ENCODE measurements at places on chromosomes 6 and 20.
A peak's percentile ranks its signal among the peaks of the same experiment; 100 is the strongest.

GRCh38 chr6:115643762-115644161, 416.9 kb downstream of the FRK start:
- no peaks in the 10 kb centered on the region for H3K36me3 ChIP-seq
- H3K27me3 ChIP-seq, result no peaks in the 10 kb centered on the region
- no peak overlapping the region for H3K27ac ChIP-seq
- H3K4me3 ChIP-seq, result no peak overlapping the region

GRCh38 chr20:52244702-52245101, 53.1 kb upstream of the ZFP64 start:
- DNase-seq, result no peak
- H3K27ac ChIP-seq, result no peak overlapping the region
- no peaks in the 10 kb centered on the region for H3K4me1 ChIP-seq

DNA sequence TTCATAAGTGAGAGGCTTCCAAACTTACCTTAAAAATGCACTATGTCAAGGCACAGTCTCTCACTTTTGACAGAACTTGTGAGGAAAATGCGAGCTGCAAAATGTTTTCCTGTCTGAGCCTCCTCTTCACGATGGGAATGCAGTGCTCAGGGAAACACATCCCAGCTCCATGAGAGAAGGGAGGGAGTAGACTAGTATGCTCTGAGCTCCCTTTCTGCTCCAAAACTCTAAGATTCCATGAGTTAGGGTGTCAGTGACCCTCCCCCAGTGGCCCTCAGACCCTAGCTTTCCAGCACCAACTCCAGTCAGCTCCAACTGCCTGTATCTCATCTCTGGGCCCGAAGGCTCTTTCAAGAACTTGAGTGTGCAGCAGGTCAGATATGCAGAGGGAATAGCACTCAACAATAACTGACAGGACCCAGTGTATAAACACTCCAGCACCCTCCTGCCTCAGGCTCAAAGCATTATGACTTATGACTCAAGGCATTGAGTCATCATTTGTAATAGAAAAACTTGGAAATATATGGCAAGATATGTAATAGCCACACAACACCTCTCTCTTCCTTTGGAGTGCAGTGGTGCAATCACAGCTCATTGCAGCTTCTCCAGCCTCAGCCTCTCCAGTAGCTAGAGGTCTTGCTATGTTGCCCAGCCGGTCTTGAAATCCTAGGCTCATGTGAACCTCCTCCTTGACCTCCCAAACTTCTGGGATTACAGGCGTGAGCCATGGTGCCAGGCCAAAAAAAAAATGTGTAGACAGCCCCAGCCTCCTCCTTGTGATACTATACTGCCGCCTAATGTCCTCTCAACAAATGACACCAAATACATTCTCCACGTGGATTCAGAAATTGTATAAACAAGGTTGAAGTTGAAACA, 16.7 kb upstream of the ENTPD6 start:
- H3K27ac ChIP-seq, result peak overlapping the region; percentile 9
- H3K4me1 ChIP-seq, result peaks cover 4% of the 10 kb centered on the region
- no peak overlapping the region for H3K4me3 ChIP-seq
- H3K27me3 ChIP-seq, result no peaks in the 10 kb centered on the region
- DNase-seq, result peak; percentile 71

- no peak for DNase-seq
- H3K36me3 ChIP-seq, result peaks cover 55% of the 10 kb centered on the region
- no peaks in the 10 kb centered on the region for H3K27me3 ChIP-seq
- H3K27ac ChIP-seq, result no peak overlapping the region
- H3K4me1 ChIP-seq, result no peaks in the 10 kb centered on the region
- no peak overlapping the region for H3K4me3 ChIP-seq
These were observed 10.2 kb upstream of the MTG2 start for GRCh38 chr20:62172666-62173065.

DNA sequence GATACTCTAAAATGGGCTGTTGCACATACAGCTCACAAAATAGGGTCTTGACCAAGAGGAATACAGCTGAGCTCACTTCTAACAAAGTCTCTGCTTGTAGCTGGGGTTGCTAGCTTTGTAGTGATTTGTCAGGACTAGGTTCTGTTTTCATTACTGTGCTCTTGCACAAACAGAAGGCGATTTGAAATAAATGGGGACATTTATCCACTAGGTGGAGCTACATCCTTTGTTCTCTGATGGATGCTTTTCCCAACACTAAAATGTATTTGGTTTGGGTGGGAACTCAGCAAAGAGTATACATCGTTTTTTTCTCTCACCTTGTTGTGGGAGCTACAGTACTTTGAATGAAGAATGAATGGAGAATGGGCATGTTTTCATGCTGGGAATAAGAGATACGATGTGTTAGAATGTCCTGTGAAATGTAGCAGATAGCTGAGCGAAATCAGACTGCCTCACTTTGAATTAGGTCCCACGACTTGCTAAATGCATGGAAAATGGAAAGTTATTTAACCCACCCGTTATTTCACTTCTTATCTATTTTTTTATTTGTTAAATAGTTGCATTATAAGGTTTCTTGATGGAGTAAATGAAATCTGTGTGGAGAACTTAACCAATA, 494.7 kb upstream of the MAP3K7 start:
- no peak for DNase-seq
- H3K27me3 ChIP-seq, result no peaks in the 10 kb centered on the region
- H3K4me1 ChIP-seq, result no peaks in the 10 kb centered on the region
- H3K4me3 ChIP-seq, result no peak overlapping the region
- no peak overlapping the region for H3K27ac ChIP-seq

- no peaks in the 10 kb centered on the region for H3K4me1 ChIP-seq
- H3K4me3 ChIP-seq, result no peak overlapping the region
- no peaks in the 10 kb centered on the region for H3K27me3 ChIP-seq
- H3K36me3 ChIP-seq, result no peaks in the 10 kb centered on the region
- H3K27ac ChIP-seq, result no peak overlapping the region
- no peak for DNase-seq
These were observed 15.6 kb upstream of the GCNT2 start for GRCh38 chr6:10505529-10505928.

- no peak overlapping the region for H3K4me3 ChIP-seq
- H3K27me3 ChIP-seq, result no peaks in the 10 kb centered on the region
- no peaks in the 10 kb centered on the region for H3K4me1 ChIP-seq
- DNase-seq, result no peak
- no peak overlapping the region for H3K27ac ChIP-seq
These were observed 24.2 kb upstream of the CITED2 start for GRCh38 chr6:139398658-139399057.

DNA sequence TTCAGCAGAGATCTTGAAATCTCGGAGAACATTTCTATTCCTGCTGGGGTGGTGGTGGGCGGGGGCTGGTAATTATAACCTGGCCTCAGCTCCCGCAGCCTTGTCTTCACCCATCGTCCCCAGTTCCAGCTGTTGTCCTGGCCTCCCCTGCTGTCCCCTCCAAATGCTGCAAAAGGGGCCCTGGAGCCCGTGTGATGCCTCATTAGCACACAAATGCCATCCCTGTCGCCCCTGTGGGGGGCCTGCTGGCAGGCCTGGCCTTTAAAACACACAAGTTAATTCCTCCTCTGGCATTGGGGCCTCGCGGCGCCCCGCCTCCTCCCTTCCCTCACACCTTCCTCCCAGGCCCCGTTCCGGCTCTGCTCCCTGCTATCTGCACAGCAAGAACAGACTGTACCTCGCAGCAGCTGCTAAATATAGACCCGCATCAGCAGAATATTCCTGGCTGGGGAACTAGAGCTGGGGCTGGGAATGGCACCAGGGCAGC, 85.7 kb downstream of the CDH22 start:
- H3K27me3 ChIP-seq, result no peaks in the 10 kb centered on the region
- H3K27ac ChIP-seq, result no peak overlapping the region

- DNase-seq, result peak; percentile 21
- H3K27ac ChIP-seq, result no peak overlapping the region
- peaks cover 7% of the 10 kb centered on the region for H3K4me1 ChIP-seq
- no peaks in the 10 kb centered on the region for H3K36me3 ChIP-seq
- H3K27me3 ChIP-seq, result peaks cover 5% of the 10 kb centered on the region
- H3K4me3 ChIP-seq, result no peak overlapping the region
These were observed 4.9 kb upstream of the CD24 start for GRCh38 chr6:106979435-106979884.

- peaks cover 17% of the 10 kb centered on the region for H3K36me3 ChIP-seq
- DNase-seq, result peak; percentile 88
- peak within 1 kb of the TSS; percentile 80 for H3K4me3 ChIP-seq
- peaks cover 16% of the 10 kb centered on the region for H3K4me1 ChIP-seq
These were observed at the start of gene PPDPF for GRCh38 chr20:63520504-63520933. PPDPF (plus strand) TSS chr20:63520765; CDS start chr20:63521309, 544 bp downstream.

- no peak overlapping the region for H3K4me3 ChIP-seq
- no peaks in the 10 kb centered on the region for H3K4me1 ChIP-seq
- no peak for DNase-seq
- H3K27ac ChIP-seq, result no peak overlapping the region
These were observed 81.3 kb downstream of the CDH26 start for GRCh38 chr20:60039526-60039925.

GRCh38 chr20:47854687-47855212, 69.5 kb upstream of the SULF2 start:
- peaks cover 8% of the 10 kb centered on the region for H3K4me1 ChIP-seq
- no peak overlapping the region for H3K4me3 ChIP-seq
- no peak for DNase-seq
- no peaks in the 10 kb centered on the region for H3K36me3 ChIP-seq

GRCh38 chr6:30411515-30412207, 66.7 kb downstream of the RPP21 start:
- no peaks in the 10 kb centered on the region for H3K27me3 ChIP-seq
- no peak overlapping the region for H3K4me3 ChIP-seq
- H3K36me3 ChIP-seq, result no peaks in the 10 kb centered on the region
- H3K4me1 ChIP-seq, result no peaks in the 10 kb centered on the region
- DNase-seq, result no peak

GRCh38 chr6:52712136-52712535, 41.2 kb downstream of the TMEM14A start:
- no peaks in the 10 kb centered on the region for H3K36me3 ChIP-seq
- H3K27me3 ChIP-seq, result no peaks in the 10 kb centered on the region
- no peaks in the 10 kb centered on the region for H3K4me1 ChIP-seq
- no peak overlapping the region for H3K4me3 ChIP-seq

- no peak for DNase-seq
- H3K4me1 ChIP-seq, result no peaks in the 10 kb centered on the region
- no peaks in the 10 kb centered on the region for H3K36me3 ChIP-seq
These were observed 85.6 kb downstream of the TTLL2 start for GRCh38 chr6:167410462-167410861.

DNA sequence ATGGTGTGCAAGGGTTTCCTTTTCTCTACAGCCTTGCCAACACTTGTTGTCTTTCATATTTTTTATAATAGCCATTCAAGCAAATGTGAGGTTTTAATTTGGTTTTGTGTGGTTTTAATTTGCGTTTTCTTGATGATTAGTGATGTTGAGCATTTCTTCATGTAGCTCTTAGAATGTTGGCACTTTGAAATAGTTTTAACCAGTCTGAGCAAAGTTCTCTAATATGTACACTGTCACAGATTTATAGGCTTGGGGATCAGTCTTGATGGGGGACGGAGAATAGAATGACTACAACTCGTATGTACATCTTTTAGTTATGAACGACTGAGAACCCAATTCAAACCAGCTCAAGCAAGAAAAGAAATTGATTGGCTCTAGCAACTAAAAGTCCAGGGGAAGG, 1003.1 kb downstream of the KIF16B start:
- no peaks in the 10 kb centered on the region for H3K27me3 ChIP-seq
- no peak for DNase-seq
- H3K27ac ChIP-seq, result no peak overlapping the region
- no peaks in the 10 kb centered on the region for H3K36me3 ChIP-seq
- no peaks in the 10 kb centered on the region for H3K4me1 ChIP-seq

- no peak overlapping the region for H3K4me3 ChIP-seq
- no peaks in the 10 kb centered on the region for H3K4me1 ChIP-seq
- H3K27ac ChIP-seq, result no peak overlapping the region
- peak; percentile 4 for DNase-seq
- no peaks in the 10 kb centered on the region for H3K36me3 ChIP-seq
These were observed 226.2 kb downstream of the ERMARD start for GRCh38 chr6:169977434-169978265.

- H3K4me1 ChIP-seq, result no peaks in the 10 kb centered on the region
- no peak overlapping the region for H3K4me3 ChIP-seq
- H3K27ac ChIP-seq, result no peak overlapping the region
- DNase-seq, result no peak
- no peaks in the 10 kb centered on the region for H3K27me3 ChIP-seq
These were observed 178.0 kb downstream of the ATXN1 start for GRCh38 chr6:16583144-16583762.

- H3K27ac ChIP-seq, result no peak overlapping the region
- H3K27me3 ChIP-seq, result no peaks in the 10 kb centered on the region
These were observed 18.1 kb downstream of the FAM184A start for GRCh38 chr6:119060255-119060907.

DNA sequence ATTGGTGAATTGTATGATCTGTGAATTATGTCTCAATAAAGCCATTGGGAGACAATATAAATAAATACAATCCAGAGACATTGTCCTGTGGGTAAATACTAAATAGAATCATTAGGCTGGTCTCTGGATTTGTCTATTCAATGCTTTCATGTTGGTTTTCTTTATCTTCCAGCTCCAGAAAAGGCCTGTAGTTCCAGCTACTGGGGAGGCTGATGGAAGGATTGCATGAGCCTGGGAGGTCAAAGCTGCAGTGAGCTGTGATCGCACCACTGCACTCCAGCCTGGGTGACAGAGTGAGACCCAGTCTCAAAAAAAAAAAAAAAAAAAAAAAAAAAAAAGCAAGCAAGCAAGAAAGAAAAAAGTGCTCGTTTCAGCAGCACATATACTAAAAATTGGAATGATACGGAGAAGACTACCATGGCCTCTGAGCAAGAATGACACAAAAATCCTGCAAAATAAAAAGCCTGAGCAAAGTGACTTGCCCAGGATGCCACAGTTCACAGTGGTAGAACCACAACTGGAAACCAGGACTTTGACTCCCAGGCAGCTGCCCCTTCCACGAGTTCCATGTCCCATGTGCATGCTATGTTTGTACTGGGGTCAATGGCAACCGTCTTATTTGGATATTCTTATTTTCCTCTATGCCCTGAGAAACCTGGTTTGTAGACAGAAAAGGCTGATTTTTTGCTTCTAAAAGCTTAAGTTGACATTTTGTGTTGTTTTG, 33.6 kb upstream of the GMPR start:
- no peaks in the 10 kb centered on the region for H3K27me3 ChIP-seq
- H3K4me1 ChIP-seq, result no peaks in the 10 kb centered on the region
- no peak for DNase-seq
- H3K27ac ChIP-seq, result peak overlapping the region; percentile 76

GRCh38 chr20:1467355-1468116, 887 bp upstream of the NSFL1C start:
- H3K36me3 ChIP-seq, result peaks cover 16% of the 10 kb centered on the region
- H3K4me3 ChIP-seq, result peak overlapping the region; percentile 67

GRCh38 chr6:11766043-11766442, 12.6 kb downstream of the ADTRP start:
- H3K4me1 ChIP-seq, result peaks cover 75% of the 10 kb centered on the region
- no peaks in the 10 kb centered on the region for H3K36me3 ChIP-seq
- H3K27ac ChIP-seq, result peak overlapping the region; percentile 81
- no peak overlapping the region for H3K4me3 ChIP-seq
- no peak for DNase-seq

DNA sequence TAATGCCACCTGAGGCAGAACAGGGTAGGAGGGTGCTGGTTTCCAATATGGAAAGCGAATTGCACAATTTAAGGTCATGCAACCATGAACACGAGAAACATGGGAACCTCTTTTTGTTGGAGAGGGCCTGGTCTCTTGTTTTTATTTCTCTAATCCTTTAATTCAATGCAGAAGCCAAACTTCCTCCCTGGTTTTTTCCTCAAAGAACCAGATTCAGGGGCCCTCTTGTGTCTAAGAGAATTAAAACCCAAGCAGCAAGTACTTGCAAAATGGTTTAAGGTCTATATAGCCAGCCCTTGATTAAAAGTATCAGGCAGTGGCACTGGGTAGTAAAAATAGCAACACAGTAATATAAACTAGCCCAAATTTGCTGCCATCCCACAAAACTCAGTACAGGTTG, 19.5 kb downstream of the GSTA4 start:
- H3K27ac ChIP-seq, result no peak overlapping the region
- no peak overlapping the region for H3K4me3 ChIP-seq
- no peaks in the 10 kb centered on the region for H3K36me3 ChIP-seq
- no peaks in the 10 kb centered on the region for H3K27me3 ChIP-seq
- no peaks in the 10 kb centered on the region for H3K4me1 ChIP-seq

Measured in ascending aorta (tissue), 2 donors.